Hematopoietic multipotent progenitor cell treated with erythropoietin and hydrocortisone succinate and interleukin-3 and kit ligand, for 6 days (in vitro differentiated cells): ENCODE measurements at places on chromosomes 13 and 19.
A peak's percentile ranks its signal among the peaks of the same experiment; 100 is the strongest.

- DNase-seq = no peak
Observed at GRCh38 chr13:50829896-50830295, 13.6 kb downstream of the DLEU7 start.

DNA sequence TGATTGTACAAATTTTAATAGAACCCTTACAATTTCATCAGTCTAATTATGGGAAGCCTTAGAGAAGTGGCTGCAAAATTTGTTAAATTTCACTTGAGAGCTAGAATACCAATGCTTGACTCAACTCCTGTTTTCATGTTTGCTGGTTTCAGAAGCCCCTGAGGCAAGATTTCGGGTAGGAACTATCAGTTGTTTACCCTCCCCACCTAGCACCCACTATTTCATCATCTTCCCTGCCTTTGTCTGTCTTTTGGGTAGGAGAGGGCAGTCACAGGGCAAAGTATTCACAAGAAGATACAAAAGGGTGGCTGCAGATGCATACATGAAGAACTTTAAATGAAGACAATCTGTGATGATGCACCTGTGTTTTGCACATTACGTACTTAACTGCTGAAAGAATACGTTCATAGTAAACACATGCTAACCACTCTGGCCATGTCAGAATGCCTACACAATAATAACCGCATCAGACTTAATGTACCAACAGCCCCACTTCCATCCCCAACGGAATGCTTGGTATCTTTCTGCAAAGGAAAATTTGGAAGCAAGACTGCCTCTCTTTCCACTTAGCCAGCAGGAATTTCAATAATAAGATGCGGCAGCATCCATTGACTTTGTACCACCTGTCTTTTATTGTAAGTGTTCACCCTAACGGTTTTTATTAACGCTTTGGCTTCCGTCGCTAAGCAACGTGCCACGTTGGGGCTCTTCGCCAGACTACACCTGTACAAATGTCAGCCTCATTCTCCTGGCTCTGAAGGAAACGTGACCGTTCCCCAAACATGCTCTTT, 30.4 kb downstream of the TPT1 start:
- DNase-seq = no peak

- peak; percentile 72 for DNase-seq
Observed at GRCh38 chr19:39212375-39212742, 8.3 kb upstream of the SYCN start.

GRCh38 chr13:99969919-99970650, 1.5 kb downstream of the ZIC5 start:
- DNase-seq = no peak

DNA sequence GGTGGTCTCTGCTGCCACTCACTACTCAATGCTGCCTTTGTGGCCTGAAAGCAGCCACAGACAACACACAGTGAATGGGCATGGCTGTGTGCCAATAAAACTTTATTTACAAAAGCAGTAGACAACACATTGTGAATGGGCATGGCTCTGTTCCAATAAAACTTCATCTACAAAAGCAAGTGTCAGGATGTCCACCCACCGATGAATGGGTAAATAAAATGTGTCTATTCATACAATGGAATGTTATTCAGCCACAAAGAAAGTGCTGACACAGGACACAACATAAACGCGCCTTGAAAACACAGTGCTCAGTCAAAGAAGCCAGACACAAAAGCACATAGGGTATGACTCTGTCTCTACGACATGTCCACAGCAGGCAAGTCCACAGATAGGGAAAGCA, 20.1 kb downstream of the ZSCAN5A start:
- no peak for DNase-seq

DNA sequence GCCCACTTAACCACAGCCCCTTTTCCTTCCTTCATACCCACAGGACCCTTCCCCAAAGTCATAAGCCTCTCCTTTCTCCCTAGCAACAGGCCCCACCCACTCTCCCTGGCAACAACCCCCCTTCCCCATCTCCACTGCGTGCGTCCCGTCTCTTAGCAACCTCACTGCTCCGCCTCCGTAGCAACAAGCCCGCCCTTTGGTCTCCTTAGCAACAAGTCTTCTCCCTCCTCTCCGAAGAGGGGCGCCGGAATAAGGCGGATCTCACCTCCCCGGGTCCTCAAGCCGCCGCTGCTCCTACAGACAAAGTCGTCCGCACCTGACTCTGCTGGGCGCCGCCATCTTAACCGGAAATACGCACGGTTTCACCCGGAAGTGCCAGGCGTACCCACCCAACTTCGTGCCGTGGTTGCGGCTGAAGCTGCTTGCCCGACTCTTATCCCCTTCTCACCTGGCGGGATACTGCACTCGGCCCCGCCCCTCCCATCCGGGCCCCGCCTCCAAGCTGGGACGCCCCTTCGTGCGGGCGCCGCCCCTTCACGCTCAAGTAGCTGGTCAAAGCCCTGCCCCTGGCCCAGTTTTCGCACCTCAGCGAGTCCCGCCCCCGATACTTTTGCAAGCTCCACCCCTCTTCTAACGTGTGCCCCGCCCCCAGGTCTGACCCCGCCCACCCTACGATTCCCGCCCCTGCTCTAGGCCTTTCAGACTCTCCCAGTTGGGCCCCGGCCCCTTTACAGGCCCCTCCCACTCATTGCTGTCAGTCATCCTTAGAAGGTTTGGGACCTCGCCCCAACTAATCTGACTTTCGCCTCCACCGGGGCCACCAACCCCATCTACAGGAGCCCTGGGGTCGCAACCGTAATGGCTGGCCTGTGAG, at the start of gene HSPBP1:
Gene HSPBP1 (minus strand): TSS at position 341 of the 874 bp plus-strand sequence. CDS start 502 bp downstream, outside the sequence.
- DNase-seq = peak; percentile 96
